ENCODE measurements at places on chromosomes 5 and 9.

DNA sequence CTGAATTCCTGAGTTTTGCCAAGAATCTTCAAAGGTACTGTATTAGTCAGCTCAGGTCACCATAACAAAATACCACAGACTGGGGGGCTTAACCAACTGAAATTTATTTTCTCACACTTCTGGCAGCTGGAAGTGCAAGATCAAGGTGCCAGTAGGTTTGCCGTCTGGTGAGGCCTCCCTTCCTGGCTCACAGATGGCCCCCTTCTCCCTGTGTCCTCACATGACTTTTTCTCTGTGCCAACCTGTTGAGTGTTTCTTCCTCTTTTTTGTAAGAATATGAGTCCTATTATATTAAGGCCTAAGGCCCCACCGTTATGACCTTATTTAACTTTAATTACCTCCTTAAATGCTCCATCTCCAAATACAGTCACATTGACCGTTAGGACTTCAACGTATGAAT lies 156.1 kb upstream of the KIF2A start:
- no peak for DNase-seq

GRCh38 chr9:108516391-108516790 lies 339.4 kb downstream of the ACTL7B start:
- DNase-seq: no peak

DNA sequence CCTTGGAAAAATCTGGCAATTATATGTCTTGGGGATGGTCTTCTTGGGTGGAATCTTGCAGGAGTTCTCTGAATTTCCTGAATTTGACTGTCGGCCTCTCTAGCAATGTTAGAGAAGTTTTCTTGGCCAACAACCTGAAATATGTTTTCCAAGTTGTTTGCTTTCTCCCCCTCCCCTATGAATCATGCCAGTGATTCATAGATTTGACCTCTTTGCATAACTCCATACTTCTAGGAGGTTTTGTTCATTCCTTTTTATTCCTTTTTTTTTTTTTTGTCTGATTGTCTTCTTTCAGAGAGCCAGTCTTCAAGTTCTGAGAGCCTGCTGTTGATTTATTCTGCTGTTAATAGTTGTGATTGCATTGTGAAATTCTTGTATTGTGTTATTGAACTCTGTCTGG lies 56.7 kb upstream of the SLC44A1 start:
- DNase-seq: no peak

DNA sequence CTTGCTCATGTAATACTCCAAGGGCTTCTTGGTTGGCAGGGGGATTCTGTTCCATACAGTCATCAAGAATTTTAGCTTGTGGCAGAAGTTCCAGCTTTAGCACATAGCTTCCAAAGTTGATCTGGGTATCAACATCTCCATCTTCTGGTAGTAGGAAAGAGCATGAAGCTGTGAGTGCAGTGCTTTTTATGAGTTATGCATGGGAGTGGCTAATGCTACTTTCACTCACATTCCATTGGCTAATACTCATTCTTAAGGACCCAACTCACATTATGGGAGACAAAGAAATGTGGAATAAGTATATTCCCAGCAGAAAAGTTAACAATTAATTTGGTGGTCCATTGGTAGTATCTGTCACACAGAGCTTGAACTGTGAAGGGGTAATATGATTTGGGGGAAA lies 194.2 kb upstream of the CHD1 start:
- DNase-seq: no peak

DNA sequence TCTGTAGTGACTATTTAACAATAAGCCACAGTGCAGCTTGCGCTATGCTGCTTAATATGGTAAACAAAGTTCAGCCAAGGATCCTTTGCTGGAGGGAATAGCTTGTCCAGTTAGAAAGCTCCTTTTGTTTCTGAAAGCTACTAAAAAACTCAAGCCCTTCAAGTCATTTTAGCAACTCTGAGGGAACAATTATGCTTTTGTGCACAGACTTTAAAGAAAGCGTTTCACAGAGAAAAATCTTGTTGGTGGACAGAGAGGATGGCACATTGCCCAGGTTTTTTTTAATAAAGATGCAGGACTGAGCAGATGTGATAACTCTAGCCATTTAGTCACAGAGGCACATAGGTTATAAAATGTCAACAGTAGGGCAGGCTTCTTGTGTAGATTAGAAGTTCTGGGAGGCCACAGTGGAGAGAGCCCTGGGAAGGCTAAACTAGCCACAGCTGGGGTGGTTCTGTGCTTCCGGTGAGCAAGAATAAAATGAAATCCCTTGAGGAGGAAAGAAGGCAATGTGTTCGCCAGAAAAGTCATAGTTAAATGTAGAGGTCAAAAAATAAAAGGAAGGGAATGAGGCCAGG lies 63.4 kb downstream of the ALDH7A1 start:
- DNase-seq: no peak

DNA sequence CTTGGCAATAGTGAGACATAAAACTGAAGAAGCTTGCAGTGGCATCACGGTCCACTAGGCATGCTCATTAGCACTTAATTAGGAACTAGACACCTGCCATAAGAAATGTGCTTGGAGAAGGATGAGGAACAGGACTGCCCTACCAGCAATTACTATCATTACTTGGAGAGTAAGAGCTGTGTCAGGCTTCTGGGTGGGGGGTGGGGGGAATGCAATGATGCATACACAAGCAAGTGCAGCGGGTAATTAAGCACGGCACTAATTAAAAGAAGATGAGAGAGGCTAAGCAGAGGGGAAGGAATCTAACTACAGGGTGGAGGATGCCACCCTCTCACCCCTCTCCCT lies 53.1 kb downstream of the TLE1 start:
- DNase-seq: no peak

GRCh38 chr5:41670216-41670615 lies 159.8 kb upstream of the PLCXD3 start:
- DNase-seq: no peak

DNA sequence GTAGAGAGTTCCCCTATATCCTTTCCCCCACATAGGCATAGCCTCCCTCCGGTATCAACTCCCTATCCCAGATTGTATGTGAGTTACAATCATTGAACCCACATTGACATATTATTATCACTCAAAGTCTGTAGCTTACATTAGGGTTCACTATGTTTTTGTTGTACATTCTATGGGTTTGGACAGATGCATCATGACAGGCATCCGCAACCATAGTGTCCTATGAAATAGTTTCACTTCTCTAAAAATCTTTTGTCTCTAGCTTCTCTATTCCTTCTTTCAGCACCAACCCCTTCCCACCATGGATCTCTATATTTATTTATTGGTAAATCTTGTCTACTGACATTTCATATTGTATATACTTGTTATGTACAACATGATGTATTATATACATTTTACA lies 31.6 kb downstream of the TAF11L14 start:
- DNase-seq: no peak

DNA sequence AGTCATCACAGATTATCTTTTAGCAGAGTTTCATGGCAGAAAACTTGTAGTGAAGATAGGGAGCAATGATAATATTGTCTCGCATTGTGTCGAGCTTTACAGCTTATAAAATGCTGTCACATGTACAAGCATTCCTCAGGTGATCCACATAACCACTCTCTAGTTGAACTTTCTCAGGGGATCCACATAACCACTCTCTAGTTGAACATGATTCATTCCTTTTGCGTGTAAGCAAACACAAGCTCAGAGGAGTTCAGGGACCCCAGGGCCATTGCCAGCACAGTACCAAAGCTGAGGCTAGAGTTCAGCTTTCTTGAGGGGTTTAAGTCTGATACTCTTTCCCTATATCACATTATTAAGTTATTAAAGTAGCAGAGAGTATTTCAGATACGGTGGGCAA lies 86.7 kb downstream of the CDH6 start:
- DNase-seq: no peak

- DNase-seq: no peak
These were observed 68.6 kb downstream of the RFX3 start for GRCh38 chr9:3457175-3457574.

DNA sequence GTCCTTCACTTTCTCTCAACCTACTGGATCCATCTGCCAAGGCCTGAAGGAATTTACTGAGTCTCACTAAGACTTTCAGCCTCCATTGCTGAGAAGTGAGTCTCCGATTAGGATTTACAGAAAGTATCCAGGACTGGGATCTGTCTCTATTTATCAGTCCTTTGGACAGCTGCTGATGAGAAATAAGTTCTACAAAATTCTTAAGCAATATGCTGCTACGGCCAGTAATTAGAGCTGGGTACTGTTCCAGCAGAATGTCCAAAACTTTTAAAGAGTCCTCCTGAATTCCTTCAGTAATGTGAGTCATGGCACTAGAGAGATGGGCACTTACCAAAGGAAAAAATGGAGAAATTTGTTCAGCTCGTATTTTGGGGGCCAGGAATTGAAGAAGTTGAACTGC lies 5.9 kb downstream of the TEX10 start:
- no peak for DNase-seq

DNA sequence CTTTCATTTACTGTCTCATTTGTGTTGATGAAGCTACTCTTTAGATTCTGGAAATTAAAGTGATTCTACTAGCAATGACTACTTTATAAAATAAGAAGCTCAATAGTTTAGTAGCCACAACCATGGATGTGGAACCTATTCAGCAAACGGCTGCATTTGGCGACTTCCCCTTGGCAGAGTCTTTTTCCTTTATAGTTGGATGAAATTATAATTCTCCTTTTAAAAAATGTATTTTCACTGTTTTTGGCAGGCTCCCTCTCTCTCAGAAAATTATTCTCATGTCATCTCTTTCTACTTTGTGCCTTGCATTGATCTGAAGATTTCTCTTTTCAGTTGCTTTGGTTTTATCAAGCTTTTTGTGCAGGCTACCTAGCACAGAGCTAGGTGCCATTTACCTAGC lies 50.6 kb upstream of the KCNN2 start:
- no peak for DNase-seq

DNA sequence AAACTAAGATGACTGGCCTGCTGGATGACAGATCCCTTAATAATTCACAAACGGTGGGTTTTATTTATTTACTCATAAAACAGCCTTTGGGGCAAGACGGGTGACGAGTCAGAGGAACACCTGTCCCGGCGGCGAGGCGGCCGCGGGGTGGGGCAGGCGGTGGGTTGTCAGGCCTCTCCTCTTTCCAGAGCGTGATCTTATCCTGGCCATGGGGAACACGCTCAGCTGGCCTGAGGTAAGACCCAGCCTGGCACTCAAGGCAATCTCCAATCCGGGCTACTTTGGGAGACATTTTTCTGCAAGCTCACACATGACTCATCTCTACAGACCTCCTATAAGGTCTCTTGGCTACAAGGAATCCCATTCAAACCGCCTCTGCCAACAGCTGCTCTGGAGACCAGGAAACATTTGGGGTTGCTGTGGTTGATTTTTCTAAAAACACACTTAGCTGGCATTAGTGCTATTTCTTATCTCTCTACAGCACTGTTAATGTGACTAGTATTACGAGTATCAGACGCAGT lies 6.3 kb downstream of the RAPGEF1 start:
- peak; percentile 74 for DNase-seq

GRCh38 chr9:79924836-79925235 lies 353.1 kb downstream of the TLE4 start:
- DNase-seq: no peak

- DNase-seq: no peak
These were observed 242.8 kb downstream of the RASEF start for GRCh38 chr9:82820186-82820585.

DNA sequence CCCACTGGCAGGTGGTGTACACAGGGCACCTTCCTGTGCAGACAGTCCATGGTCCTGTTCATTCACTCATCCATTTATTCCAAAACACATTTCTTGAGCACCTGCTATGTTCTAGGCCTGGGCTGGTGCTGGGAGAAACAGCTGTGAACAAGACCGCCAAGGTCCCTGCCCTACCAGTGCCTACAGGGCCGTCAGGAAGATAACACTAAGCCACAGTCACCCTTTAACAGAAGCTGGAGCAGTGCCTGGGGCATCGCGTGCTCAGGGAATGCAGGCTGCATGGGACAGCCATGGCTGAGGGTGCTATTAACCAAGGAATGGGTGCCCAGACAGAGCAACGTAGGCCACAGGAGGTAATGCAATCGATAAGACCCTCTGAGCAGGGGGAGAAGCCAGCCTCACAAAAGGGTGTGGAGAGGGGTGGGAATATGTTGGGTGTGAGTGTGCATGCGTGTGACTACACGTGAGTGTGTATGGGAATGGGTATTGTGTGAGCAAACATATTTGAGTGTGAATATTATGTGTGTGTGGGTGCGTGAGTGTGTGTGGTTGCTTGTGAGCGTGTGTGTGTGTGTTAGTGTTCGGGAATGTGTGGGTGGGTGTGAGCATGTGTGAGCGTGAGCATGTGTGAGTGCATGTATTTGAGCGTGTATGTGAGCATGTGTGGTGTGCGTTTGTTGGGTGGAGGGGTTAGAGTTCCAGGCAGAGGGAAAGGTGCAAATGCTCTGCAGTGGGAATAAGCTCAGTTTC lies 19.1 kb downstream of the DUSP1 start:
- no peak for DNase-seq

DNA sequence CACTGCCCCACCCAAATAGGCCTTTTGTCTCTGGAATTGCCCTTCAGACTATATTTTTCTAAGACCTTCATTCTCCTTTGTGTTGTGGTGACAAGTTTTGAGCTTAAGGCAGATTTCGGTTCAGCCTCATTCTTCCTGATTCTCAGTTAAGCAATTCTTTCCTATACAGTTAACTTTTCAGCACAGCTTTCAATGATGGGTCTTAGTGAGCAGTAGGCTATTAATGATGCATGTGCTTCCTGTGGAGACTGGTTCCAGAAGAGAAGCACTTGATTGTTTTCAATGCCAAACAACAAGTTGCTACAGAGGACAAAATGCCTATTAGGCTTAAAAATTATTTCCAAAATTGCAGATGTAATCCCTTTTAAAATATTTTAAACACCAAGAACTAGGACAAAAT lies 47.7 kb upstream of the TLX3 start:
- no peak for DNase-seq

DNA sequence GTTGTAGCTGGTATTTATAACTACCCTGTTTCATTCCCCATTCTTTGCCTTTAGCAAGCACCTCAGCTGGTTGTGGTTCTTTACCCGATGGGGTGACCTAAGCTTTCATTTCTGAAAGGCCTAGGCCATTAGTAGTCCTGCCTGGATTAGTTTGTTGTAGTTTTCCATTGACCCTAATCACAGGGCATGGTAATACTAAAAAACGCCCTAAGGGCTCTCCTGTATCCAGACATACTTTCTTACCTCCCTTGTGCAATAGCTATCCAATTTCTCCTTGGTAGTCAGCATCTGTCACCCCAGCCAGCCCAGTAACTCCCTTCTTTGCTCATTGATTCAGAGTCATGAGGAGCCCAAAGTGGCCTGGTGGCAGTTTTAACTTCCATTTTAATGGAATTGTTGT lies 24.0 kb downstream of the TMOD1 start:
- DNase-seq: no peak

GRCh38 chr9:26755476-26755875 lies 137.1 kb downstream of the CAAP1 start:
- no peak for DNase-seq

All from Peyer's patch (tissue), 4 donors.